ENCODE measurements at places on chromosomes 13 and 19. TPM values are rescaled to one million over a fixed set of nuclear protein-coding genes. Genes with fewer than 3 reads are reported as not detected.
A peak's percentile ranks its signal among the peaks of the same experiment; 100 is the strongest.

- no peak for DNase-seq
- H3K36me3 ChIP-seq: no peaks in the 10 kb centered on the region
- H3K4me1 ChIP-seq: no peaks in the 10 kb centered on the region
- H3K27ac ChIP-seq: no peak overlapping the region
These were observed 385.5 kb downstream of the NDFIP2 start for GRCh38 chr13:79866436-79866835.

GRCh38 chr19:13633109-13633508, 126.8 kb upstream of the CACNA1A start:
- peaks cover 6% of the 10 kb centered on the region for H3K4me1 ChIP-seq
- H3K27ac ChIP-seq: no peak overlapping the region
- no peaks in the 10 kb centered on the region for H3K27me3 ChIP-seq
- no peak overlapping the region for H3K4me3 ChIP-seq
- no peaks in the 10 kb centered on the region for H3K36me3 ChIP-seq
- DNase-seq: no peak

- no peak for DNase-seq
- no peaks in the 10 kb centered on the region for H3K36me3 ChIP-seq
- no peaks in the 10 kb centered on the region for H3K4me1 ChIP-seq
- no peak overlapping the region for H3K27ac ChIP-seq
These were observed 76.4 kb upstream of the MCF2L start for GRCh38 chr13:112892426-112893206.

DNA sequence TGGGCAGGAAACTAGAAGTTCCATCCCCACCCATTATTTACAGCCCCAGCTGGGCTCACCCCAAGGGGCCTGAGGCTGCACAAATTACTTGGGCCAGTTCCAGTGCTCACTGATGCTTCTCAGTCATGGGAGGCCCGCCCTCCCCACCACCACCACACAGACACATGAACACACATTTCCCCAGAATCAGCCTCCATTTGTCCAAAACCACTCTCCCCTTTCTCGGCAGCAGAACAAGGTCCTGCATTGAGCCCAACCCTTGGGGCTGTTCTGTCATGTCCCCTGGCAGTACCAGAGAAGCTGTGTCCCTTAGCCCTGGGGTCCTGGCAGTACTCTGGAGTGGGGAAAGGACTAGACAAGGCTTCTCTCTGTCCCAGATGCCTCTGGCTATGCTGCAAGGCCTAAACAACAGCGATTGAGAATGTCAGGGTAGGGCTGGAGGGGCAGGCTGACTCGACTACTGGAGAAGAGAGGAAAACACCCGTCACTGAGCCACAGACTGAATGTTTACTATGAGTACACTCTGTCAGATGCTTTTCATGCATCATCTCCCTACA, 21.8 kb downstream of the SAMD4B start:
- H3K27me3 ChIP-seq: no peaks in the 10 kb centered on the region
- peak; percentile 50 for DNase-seq
- H3K36me3 ChIP-seq: peaks cover 19% of the 10 kb centered on the region
- H3K4me3 ChIP-seq: no peak overlapping the region
- no peak overlapping the region for H3K27ac ChIP-seq

GRCh38 chr13:28429685-28430290, 65.1 kb downstream of the FLT1 start:
- H3K4me3 ChIP-seq: no peak overlapping the region
- no peak overlapping the region for H3K27ac ChIP-seq
- no peak for DNase-seq
- H3K27me3 ChIP-seq: no peaks in the 10 kb centered on the region
- no peaks in the 10 kb centered on the region for H3K4me1 ChIP-seq

- DNase-seq: no peak
- no peaks in the 10 kb centered on the region for H3K27me3 ChIP-seq
- H3K4me3 ChIP-seq: no peak overlapping the region
- H3K4me1 ChIP-seq: peaks cover 9% of the 10 kb centered on the region
- H3K36me3 ChIP-seq: no peaks in the 10 kb centered on the region
These were observed 136.1 kb downstream of the KCTD12 start for GRCh38 chr13:76750126-76750525.

DNA sequence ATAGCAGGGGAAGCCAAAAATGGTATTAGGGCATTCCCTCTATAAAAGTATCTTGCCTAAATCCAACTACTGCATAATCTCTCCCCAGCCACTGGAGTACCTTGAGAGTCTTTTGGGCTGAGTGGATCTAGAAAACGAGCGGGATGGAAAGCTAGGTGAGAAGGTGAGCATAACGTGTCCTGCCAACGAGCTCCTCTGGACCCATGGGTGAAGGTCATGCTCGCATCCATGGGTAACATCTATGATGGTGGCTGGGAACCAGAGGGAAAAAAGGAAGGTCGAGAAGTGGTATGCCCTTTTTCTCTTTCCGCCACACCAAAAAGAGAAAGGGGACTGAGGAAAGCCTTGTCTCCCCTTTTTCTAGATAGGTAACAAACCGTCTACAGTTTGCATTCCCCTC, 63.0 kb downstream of the ZNF208 start:
- H3K27ac ChIP-seq: no peak overlapping the region
- H3K27me3 ChIP-seq: no peaks in the 10 kb centered on the region
- H3K4me1 ChIP-seq: no peaks in the 10 kb centered on the region
- H3K36me3 ChIP-seq: no peaks in the 10 kb centered on the region
- no peak overlapping the region for H3K4me3 ChIP-seq
- peak; percentile 58 for DNase-seq

GRCh38 chr13:101711307-101712025, 259.0 kb downstream of the ITGBL1 start:
- no peak overlapping the region for H3K27ac ChIP-seq
- no peaks in the 10 kb centered on the region for H3K4me1 ChIP-seq
- DNase-seq: no peak
- no peaks in the 10 kb centered on the region for H3K36me3 ChIP-seq
- no peaks in the 10 kb centered on the region for H3K27me3 ChIP-seq

DNA sequence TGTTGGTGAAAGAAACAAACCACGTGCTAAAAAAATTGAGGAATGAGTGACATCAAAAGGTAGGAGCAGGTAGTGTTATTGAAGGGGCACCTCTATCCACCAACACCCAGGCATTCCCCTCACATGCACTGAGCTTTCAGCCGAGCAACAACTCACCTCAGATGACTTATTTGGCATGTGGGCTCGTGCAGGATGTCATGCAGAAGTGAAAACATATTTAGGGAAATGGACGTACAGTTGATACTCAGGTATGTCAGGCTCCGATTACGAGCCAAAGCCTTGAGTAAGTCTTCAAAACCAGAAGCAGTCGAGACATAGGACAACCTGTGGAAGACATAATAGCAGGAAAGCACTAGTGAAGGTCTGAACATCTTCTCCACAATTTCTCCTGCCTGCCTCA, 30.4 kb downstream of the NLRP11 start:
- H3K36me3 ChIP-seq: no peaks in the 10 kb centered on the region
- peaks cover 11% of the 10 kb centered on the region for H3K4me1 ChIP-seq
- H3K27me3 ChIP-seq: no peaks in the 10 kb centered on the region
- DNase-seq: no peak
- H3K4me3 ChIP-seq: no peak overlapping the region

DNA sequence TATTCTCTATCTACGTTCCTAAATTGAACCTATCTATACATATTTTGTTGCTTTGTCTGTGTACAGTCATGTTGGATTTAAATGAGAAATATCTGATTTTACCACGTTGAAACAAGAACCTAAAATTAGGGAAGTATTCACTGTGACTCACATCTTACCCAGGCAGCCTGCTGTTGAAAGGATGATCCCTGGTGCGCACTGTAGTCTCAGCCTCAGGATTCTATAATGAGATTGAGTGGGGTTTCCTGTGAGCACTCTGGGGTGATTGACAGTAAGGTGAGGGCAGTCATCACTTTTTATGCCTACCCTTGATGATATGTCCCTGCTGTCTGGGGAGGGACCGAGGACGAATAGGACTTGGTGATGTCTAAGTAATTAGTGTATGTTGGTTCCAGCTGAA, 35.4 kb downstream of the PCCA start:
- H3K4me3 ChIP-seq: no peak overlapping the region
- peaks cover 6% of the 10 kb centered on the region for H3K27me3 ChIP-seq
- H3K36me3 ChIP-seq: no peaks in the 10 kb centered on the region
- H3K4me1 ChIP-seq: no peaks in the 10 kb centered on the region
- H3K27ac ChIP-seq: no peak overlapping the region
- no peak for DNase-seq

GRCh38 chr13:99642006-99642405, 140.7 kb downstream of the TM9SF2 start:
- no peaks in the 10 kb centered on the region for H3K27me3 ChIP-seq
- no peak overlapping the region for H3K27ac ChIP-seq
- no peaks in the 10 kb centered on the region for H3K36me3 ChIP-seq

DNA sequence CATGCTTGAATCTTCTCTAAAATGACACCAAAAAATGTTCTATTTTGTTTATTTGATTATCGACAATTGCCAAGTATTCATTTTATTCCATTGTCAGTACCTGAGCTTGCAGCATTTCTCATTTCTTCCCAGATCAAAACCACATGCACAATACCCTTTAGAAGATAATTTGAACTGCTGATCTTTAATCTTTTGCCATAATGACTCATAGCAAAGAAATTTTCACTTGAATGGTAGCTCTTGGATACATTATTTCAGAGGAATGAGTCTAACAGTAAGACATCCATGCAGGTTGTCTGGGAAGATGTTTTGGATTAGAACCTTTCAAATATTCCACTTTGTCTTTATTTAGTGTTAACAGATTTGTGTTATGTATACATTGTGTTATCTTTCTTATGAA, 42.0 kb upstream of the RXFP2 start:
- no peaks in the 10 kb centered on the region for H3K27me3 ChIP-seq
- no peaks in the 10 kb centered on the region for H3K36me3 ChIP-seq
- no peak for DNase-seq

DNA sequence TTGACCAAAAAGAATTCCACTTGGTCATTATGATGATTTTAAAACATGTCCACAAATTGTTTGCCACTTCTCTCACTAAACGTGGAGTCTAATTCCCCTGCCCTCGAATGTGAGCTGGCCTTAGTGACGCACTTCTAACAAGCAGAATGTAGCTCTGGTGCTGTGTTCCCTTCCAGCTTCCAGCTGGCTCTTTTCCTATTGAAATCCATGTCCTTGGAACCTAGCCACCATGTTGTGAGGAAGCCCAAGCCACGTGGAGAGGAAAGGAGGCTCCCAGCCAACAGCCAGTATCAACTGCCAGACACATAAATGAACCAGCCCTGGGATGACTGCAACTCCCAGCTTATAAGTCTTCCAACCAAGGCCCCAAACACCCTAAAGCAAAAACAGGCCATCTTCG, 23.6 kb upstream of the CEBPA start:
- no peaks in the 10 kb centered on the region for H3K4me1 ChIP-seq
- H3K36me3 ChIP-seq: no peaks in the 10 kb centered on the region
- no peak for DNase-seq
- H3K27me3 ChIP-seq: no peaks in the 10 kb centered on the region
- no peak overlapping the region for H3K4me3 ChIP-seq

- H3K4me3 ChIP-seq: peak overlapping the region; percentile 82
- no peaks in the 10 kb centered on the region for H3K27me3 ChIP-seq
- no peak overlapping the region for H3K27ac ChIP-seq
These were observed 621 bp upstream of the TGDS start for GRCh38 chr13:94596575-94596971.

DNA sequence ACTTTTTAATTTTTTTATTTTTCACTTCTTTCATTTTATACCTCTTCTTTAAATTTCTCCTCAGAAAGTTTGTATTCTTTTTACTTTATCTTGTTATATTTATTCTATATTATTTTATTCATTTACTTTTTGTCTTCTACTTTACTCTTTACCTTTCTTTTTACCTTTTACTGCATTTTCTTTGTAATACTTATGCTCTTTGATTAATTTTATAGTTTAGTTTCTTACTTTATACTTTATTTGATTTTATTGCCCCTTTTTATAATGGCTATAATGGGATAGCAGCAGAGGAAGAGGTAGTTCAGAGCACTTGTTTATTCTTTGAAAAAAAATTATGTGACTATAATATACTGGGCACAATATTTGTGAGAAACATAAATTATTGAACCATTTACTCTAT, 542.6 kb upstream of the SPRY2 start:
- no peak overlapping the region for H3K4me3 ChIP-seq
- no peaks in the 10 kb centered on the region for H3K36me3 ChIP-seq
- H3K4me1 ChIP-seq: no peaks in the 10 kb centered on the region
- no peak for DNase-seq
- no peak overlapping the region for H3K27ac ChIP-seq

DNA sequence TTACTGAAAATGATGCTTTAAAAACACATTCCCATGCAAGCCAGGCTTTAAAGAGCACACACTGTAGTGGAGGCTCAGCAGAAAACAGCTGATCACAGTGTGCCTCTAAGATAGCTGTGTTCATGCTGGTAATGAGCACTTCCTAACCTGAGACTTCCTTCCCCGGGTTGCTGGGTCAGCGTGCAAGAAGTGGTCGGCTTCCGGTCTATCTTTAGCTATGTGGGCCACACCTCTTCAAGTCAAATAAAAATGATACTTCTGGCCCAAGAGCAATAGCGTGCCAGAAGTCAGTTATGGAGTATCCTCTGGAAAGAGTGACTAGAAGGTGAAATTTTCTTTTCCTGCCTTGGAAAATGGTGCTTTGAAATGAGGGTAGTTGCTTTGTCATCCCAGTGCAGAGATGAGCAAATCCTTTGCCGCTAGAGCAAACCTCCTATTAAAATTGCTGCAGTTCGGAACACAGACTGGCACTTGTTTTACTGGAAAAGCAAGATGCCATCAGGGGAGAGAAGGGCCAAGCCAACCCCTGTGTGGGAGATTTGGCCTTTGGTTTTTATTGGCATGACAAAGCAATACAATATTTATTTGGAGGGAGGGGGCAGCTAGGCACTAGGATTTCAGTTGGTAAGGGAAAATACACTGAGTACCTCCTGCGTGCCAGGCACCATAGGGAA, 64.2 kb downstream of the ARHGAP35 start:
- peak overlapping the region; percentile 48 for H3K27ac ChIP-seq
- no peaks in the 10 kb centered on the region for H3K27me3 ChIP-seq
- H3K4me1 ChIP-seq: peaks cover 63% of the 10 kb centered on the region
- H3K36me3 ChIP-seq: peaks cover 13% of the 10 kb centered on the region
- peak; percentile 75 for DNase-seq

GRCh38 chr19:46288896-46289588, 7.8 kb upstream of the HIF3A start:
- no peak for DNase-seq
- H3K36me3 ChIP-seq: no peaks in the 10 kb centered on the region
- H3K4me1 ChIP-seq: no peaks in the 10 kb centered on the region
- no peak overlapping the region for H3K4me3 ChIP-seq
- no peaks in the 10 kb centered on the region for H3K27me3 ChIP-seq

METTL21C gene
- total RNA-seq: not detected

DHRS12 gene
- 10.9 TPM for total RNA-seq

KLK4 gene
- total RNA-seq: not detected

SAFB2 gene
- 40.3 TPM for total RNA-seq

GFY gene
- 0.18 TPM for total RNA-seq

FAM216B gene
- total RNA-seq: not detected

FAM83E gene
- 1.0 TPM for total RNA-seq

SLC25A41 gene
- 1.4 TPM for total RNA-seq

LILRA1 gene
- total RNA-seq: not detected

ZNF724 gene
- total RNA-seq: 9.2 TPM

POU2F2 gene
- total RNA-seq: 69.4 TPM
